ENCODE measurements at places on chromosomes 13 and 19. TPM values are rescaled to one million over a fixed set of nuclear protein-coding genes. Genes with fewer than 3 reads are reported as not detected.

DNA sequence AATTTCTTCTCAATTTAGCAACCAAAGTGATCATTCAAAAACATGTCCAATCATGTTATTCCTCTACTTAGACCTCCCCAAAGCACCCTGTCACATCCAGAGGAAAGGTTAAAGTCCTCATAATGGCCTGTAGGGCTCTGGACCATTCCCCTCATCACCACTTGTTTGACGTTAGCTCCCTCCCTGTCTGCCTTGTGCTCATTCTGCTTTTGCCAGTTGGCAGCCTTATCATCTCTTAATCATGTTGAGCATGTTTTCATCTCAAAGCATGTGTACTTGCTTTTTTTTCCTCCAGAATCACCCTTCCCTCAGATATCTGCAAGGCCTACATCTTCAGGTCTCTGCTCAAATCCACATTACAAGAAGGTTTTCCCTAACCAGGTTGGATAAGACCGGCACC lies 25.9 kb downstream of the UBAC2 start:
- DNase-seq = no peak

- DNase-seq = no peak
These were observed 383.2 kb downstream of the UQCRFS1 start for GRCh38 chr19:28829762-28830161.

DNA sequence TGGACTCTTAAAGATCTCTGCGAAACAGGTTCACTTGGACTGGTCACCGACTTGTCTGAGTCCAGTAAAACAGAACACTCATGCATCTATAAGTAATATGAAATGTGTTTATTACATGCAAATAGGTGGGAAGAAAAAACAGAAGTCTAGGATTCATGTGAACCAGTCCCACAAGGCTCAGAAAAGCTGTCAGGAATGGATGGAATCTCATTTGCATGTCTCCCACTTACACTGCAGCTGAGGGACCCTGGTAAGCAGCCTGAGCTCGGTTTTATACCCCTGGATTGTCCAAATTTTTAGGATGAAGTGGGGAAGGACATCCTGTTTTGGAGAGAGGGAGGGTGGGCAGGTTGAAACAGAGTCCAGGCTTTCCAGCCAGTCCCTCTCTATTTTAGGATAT lies 1545.1 kb upstream of the PCDH20 start:
- no peak for DNase-seq

GRCh38 chr13:32135056-32135390 lies 103.4 kb downstream of the FRY start:
- no peak for DNase-seq

DNA sequence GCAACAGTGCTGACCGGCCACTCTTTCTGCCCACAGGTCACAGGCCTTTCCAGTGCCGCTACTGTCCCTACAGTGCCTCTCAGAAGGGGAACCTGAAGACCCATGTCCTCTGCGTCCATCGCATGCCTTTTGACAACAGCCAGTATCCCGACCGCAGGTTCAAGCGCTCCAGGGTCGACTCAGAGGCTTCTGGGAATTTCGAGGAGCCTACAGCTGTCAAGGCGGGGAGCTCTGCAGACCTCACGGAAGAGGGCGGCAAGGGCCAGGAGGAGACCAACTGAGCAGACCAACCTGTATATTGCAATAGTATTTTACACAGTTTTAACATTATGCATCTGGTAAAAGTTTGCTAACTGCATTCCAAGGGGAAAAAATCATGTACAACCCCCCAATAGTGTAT lies 338.5 kb downstream of the ZNF536 start:
- DNase-seq = no peak

GRCh38 chr19:54803410-54803809 lies at the start of gene KIR2DL4:
Gene KIR2DL4, plus strand, starts transcription at chr19:54803610. Its CDS starts 42 bp downstream, at chr19:54803652.
- DNase-seq = no peak

- no peak for DNase-seq
These were observed 28.1 kb upstream of the KIR3DL3 start for GRCh38 chr19:54696117-54696548.

- DNase-seq = no peak
These were observed 32.6 kb upstream of the GATAD2A start for GRCh38 chr19:19372656-19373416.

GRCh38 chr19:9166846-9167245 lies 11.9 kb upstream of the OR7D2 start:
- no peak for DNase-seq

DNA sequence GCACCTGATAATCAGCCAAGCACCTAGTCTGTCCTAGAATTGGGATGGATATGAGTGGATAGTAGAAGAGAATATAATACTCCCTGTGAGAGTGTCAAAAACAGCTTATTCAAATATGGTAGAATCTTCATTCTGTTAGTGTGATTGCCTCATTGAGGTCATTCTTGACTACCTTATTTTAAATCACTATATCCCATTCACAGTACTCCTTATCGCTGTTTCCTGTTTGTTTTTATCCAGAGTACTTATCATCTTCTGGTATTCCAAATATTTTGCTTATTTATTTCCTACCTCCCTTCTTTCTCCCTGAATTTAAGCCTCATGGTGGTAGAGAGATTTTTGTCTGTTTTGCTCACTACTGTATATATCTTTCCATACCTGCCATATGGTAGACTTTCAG lies 9.9 kb downstream of the NDFIP2 start:
- DNase-seq = no peak

DNA sequence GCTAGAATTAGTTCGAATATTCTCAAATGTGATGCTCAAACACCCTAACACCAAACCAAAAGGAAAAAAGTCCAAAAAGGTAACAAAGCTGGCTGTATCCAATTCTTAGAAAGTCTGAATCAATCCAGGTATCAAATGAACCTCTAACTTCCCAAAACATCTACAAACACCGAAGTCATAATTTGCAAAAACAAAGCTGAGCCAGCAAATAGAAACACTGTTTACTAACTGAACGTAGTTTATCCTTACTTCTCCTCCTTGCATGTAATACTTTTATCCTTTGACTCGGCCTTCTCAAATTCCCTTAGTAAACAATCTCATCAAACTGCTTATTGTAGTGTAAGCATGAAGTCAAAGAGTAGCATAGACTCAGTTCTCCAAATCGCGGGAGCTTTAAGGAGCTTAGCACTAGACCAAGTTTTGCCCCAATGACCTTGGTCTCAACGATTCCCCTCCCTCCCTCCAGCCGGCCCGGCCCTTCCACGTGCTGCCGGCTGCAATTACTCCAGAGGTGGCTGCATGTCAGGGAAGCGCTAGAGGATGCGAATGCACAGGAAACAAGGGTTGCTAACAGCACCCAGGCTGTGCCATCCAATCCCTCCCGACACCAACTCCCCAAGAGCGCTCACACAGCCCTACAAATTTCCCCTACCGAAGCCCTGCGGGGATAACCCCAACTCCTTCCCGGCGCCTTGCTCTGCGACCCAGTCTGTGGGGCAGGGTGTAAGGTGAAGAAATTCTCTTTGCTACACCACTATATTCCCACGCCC lies 693 bp downstream of the XPO4 start:
- peak; percentile 13 for DNase-seq

DNA sequence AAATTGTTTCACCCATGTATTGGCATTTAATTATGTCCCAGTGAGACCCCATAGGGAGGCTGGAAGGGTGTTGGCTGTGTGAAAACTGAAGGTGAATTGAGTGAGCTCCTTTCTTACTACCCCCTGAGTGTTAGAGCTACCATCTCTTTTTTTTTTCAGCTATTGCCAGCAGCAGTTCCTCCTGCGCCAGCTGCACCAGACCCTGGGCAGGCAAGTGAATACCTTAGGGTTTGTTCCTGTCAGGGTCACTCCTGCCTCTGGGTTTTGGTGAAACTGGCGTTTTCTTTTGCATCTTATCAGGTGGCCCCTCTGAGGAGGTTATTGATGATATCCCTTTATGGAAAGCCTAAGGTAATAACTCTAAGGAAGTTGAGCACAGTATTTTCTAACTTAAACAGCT lies 25.5 kb downstream of the CEACAM8 start:
- DNase-seq = no peak

The PGLYRP2 gene
- total RNA-seq = not detected

The ACTMAP gene
- total RNA-seq = 2.5 TPM

The ARID3A gene
- 9.4 TPM for total RNA-seq

The MTUS2 gene
- total RNA-seq = 0.03 TPM

The CRX gene
- not detected for total RNA-seq

The FLT1 gene
- total RNA-seq = not detected

The CYSLTR2 gene
- not detected for total RNA-seq

The C19orf85 gene
- total RNA-seq = not detected

The C1QTNF9B gene
- total RNA-seq = not detected

The ZNF565 gene
- 2.3 TPM for total RNA-seq

Data from foreskin keratinocyte (primary cell).